ENCODE measurements at places on chromosomes 13 and 19.

DNA sequence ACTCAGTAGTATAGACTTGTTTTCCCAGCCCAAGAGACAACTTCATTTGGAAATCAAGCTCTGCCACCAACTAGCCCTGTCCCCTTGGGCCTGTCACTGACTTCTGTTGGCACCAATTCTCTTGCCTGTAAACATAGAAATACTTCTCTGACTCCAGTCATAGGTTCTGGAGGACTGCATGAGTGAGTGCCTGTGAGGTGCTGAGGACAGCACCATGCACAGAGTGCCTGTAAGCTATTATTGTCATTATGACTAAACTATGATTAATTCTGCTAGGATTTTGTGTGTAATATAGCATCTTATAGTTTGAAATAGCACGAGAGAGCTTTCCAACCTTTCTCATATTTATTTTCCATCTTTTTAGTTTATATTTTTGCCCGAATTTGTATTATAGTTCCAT is 247.9 kb downstream of the MYO16 start:
- no peak for DNase-seq

- DNase-seq, result no peak
These were observed 1399.4 kb downstream of the EFNB2 start for GRCh38 chr13:105135852-105136615.

GRCh38 chr19:5644037-5644436 is 21.2 kb downstream of the SAFB start:
- no peak for DNase-seq

DNA sequence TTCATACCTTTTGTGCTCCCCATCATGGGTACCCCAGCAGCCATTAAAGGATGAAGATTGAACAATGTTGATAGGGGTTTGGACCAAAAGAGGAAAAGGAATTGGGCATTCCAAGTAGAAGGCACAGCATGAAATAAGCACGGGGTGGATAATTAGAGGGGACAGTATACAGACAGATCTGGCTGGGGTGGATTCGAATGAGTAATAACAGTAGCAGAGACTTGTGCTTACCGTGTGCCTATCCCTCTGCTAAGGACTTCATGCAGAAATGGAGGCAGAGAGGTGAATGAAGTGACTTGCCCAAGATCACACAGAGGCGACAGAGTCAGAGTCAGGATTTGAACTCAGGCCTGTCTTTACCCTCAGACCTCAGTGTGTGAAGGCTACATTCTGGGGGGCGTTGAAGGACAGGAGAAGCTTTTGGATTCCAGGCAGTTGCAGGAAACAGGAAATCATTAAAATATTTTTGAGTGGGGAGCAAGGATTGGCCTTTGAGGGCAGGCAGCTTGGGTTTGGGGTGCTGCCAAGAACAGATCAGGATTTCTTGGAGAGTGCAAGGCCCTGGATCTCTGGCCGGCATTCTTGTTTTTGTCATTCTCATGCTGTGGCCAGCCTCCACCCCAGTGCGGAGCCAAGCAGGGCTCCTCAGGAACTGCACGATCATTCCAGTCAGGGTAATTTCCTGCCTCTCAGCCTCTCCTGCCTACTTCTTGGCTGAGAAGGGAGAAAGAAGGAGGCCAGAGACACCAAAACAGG is 18.7 kb downstream of the PAF1 start:
- no peak for DNase-seq

DNA sequence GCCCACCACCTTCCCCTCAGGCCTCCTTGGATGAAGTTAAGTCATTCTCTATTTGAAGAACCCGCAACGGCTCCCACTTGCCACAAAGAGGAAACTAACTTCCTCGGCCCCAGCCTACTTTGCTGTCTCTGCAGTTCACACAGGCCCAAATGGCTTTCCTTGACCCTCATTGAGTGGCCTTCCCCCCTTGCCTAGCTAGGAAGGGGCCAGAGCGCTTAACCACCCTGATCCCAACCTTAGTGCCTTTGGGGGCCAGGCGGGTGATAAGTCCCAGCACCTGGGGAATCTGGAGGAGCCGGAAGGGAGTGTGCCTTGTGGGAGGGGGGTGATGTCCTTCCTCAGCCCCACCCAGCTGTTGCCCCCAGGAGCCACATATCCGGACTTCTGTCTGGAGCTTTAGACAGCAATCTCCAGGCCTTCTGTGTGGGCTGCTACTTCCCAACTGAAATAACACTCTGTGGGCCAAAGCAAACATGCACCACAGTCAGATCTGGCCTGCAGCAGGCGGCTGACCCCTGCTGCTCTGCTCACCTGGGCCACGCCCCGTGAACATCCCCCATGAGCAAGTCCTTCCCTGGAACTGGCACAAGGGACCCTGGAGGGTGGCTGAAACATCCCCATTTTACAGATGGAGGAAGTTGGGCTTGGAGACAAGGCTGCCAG is 10.5 kb downstream of the NECTIN2 start:
- DNase-seq, result no peak

GRCh38 chr13:113152984-113153809 is 5.3 kb upstream of the PROZ start:
- peak; percentile 66 for DNase-seq
